ENCODE measurements at places on chromosomes 7 and 10. TPM values are rescaled to one million over a fixed set of nuclear protein-coding genes. Genes with fewer than 3 reads are reported as not detected.

Gene RPEL1
- 0.08 TPM for total RNA-seq

Gene ZPBP
- not detected for total RNA-seq

Gene SPDYE16
- not detected for total RNA-seq

Gene ABCA13
- total RNA-seq: 0.29 TPM

Gene GNAT3
- total RNA-seq: not detected

Gene ERVW-1
- total RNA-seq: not detected

Gene C10orf143
- total RNA-seq: 1.3 TPM

Gene NFE2L3
- total RNA-seq: 34.1 TPM

Gene GATA3
- 0.21 TPM for total RNA-seq

Gene SAMD9
- total RNA-seq: 24.0 TPM

DNA sequence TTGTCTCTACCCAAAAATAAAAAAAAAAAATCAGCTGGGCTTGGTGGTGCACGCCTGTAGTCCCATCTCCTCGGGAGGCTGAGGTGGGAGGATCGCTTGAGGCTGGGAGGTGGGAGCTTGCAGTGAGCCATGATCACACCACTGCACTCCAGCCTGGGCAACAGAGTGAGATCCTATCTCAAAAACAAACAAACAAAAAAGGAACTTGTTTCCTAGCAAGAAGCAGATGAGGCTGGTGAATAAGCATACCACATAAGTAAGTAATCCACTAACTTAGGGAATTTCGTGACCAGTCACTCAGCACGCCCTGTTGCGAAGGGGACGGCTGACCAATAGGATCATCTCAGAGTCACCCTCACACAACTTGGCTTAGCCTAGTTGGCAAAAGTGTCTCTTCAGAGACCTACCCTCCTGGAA is 64.6 kb downstream of the CUX1 start:
- peak; percentile 84 for DNase-seq

DNA sequence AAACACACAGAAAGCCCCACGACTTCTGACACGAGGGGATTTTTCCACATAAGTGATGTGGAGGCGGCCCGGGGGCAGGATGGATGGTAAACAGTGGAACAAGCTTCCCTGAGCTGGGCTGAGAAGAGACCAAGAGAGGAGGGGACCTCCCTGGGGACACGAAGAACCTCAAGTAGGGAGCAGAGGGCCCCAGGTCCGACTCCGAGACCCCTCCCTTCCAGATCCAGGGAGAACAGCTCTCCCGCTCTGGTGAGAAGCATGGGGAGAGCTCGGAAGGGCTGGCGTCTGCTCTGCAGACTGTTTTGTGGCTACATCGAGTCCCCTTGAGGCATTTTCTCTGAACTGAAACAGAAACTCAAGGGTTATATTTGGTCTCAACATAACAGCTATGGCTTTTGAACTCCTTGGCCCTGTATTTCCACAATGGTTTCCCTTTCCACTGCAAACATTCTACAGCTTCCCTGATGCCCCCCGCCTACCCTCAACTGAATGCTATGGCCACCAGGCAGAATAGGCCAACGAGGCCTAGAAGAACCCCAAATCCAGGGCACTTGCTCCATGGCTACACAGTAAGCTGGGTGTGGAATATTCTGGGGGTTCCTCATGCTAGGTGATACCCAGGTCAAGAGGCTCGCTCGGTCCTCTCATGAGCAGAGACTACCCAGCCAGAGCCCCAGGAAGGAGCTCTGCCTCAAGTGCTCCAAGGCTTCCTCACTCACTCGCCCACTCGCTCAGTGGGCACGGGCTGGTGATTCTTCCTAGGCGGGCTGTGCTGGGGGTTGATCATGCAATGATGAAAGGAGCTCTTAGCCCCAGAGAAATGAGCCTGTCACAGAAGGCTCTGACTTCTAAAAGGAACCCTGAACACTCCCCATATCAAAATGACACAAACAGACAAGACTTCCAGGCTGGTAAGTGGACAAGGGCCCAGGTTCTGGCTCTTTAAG is 47.5 kb downstream of the FAM53B start:
- DNase-seq: no peak

DNA sequence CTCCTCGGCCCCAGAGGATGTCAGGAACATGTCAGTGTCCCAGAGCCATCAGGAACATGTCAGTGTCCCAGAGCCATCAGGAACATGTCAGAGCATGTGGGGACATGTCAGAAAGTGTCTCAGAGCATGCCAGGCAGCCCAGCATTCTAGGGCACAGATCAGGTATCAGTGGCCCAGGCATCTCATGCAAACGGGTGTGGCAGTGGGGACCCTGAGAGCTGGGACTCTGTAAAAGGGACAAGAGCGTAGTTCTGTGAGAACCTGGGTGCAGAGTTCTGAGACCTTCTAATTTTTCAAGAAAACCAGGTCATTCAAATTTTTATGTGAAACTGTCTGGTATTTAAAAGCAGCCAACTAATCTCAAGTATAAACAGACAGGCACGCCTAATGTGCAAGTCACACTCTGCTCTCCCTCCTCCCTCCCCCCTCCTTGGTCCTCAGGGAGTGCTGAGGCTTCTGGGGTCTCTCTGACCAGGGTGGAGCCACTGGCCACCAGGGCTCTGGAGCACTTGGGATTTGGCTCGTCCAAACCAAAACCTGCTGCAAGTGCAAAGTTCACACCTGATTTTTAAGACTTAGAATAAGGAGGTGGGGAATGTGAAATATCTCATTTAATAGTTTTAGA is 64.6 kb downstream of the ALOX5 start:
- DNase-seq: no peak

DNA sequence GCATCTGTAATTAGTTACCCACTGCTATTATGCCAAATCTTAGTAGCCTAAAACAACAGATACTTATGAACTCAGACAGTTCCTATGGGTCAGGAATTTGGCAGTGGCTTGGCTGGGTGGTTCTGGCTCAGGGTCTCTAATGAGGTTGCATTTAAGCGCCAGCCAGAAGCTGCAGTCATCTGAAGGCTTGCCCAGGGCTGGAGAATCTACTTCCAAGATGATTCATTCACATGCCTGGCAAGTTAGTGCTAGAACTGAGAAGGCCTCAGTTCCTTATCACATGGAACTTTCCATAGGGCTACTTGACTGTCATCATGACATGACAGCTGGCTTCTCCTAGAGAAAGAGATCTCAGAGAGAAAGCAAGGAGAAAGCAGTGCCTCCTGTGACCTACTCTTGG is 121.3 kb downstream of the AVL9 start:
- DNase-seq: peak; percentile 48

GRCh38 chr10:102523250-102524029 is 19.7 kb downstream of the SUFU start:
- no peak for DNase-seq

GRCh38 chr7:98137134-98137825 is 30.6 kb downstream of the LMTK2 start:
- no peak for DNase-seq

- DNase-seq: peak; percentile 40
Observed at GRCh38 chr10:90847436-90847835, 10.4 kb downstream of the HTR7 start.

GRCh38 chr7:77877791-77878190 is 79.2 kb downstream of the PHTF2 start:
- DNase-seq: no peak

- no peak for DNase-seq
Observed at GRCh38 chr10:123409884-123410283, 255.7 kb downstream of the BUB3 start.

GRCh38 chr10:116769368-116769767 is 27.0 kb upstream of the HSPA12A start:
- no peak for DNase-seq

- no peak for DNase-seq
Observed at GRCh38 chr7:150955519-150956394, 22.4 kb downstream of the KCNH2 start.

- DNase-seq: no peak
Observed at GRCh38 chr10:124959564-124959963, 17.6 kb downstream of the ZRANB1 start.

GRCh38 chr7:36497775-36498174 is 108.1 kb downstream of the ANLN start:
- no peak for DNase-seq

DNA sequence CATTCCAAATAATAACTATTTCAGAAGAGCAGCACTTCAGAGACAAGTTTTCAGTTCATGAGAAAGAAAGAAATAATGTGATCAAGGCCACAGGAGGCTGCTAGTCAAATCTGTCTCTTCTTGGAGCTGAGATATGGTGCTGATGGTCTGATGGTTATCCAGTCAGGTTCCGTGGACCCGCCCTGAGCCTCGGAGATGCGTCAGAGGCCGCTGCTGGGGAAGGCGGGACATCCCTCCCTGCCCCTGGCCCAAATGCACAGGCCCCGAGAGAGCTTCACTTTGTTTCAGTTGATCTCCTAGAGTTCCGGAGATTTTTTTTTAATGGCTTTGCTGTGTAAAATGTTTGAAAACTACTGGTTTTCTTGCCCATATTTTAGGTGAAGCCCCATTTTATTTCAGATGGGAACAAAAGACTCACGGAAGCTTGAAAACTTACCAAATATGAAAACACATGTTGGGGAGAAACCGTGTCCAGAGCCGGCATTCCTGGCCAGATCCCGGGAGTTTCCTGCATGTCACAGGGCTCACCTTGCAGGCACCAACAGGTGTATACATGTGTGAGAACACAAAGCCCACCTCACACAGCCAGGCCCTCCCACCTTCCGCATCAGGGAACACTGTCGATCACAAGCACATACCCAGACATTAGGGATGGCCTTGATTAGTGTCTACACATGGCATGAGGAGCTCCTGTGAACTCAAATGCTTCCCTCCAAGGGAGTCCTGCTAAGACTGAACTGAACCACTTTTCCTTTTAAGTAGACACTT is 499.0 kb downstream of the TCERG1L start:
- no peak for DNase-seq

GRCh38 chr10:29050081-29050480 is 238.8 kb upstream of the LYZL1 start:
- DNase-seq: no peak

- DNase-seq: no peak
Observed at GRCh38 chr10:76735866-76736265, 901.7 kb downstream of the KCNMA1 start.

- DNase-seq: no peak
Observed at GRCh38 chr7:153091477-153091876, 331.9 kb downstream of the ACTR3B start.

DNA sequence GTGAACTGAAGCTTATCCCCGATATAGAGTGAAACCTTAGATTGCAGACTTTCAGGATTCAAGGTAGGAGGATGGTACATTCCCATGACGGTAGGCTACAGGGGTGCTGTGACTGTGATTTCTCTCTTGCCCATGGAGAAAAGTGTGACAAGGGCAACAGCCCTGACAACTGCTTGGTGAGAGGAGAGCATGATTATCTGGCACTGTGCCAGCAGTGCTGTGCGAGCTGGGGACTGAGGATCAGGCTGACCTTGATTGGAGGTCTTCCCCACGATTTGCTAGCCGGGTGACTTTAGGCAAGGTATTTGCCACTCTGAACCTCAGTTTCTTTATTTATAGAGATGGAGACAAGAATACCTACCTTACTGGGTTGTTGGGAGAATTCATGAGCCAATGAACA is 229.5 kb downstream of the PTEN start:
- DNase-seq: no peak

- no peak for DNase-seq
Observed at GRCh38 chr10:13648425-13648824, 61.7 kb downstream of the PRPF18 start.

DNA sequence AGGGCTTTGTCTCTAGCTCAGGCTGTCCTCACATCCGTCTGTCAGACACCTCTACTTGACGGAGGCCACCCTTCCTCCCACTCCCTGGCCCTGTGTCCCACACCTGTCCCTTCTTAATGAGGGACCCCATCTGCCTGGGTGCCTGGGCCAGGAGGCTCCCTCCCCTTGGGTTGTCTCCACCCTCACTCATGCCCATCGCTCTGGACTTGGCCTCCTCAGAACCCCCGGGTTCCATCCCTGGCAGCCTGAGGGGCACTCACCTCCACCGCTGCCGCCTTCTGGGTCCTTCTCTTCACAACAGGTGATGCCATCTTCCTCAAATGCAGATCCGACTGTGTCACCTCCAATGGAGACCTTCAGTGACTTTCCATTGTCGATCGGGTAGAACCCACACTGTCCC is 20.2 kb upstream of the GJD4 start:
- DNase-seq: no peak

GRCh38 chr7:65379318-65379717 is 5.7 kb downstream of the ZNF92 start:
- DNase-seq: no peak

GRCh38 chr10:59622320-59623132 is 87.1 kb downstream of the SLC16A9 start:
- peak; percentile 40 for DNase-seq

- DNase-seq: no peak
Observed at GRCh38 chr10:95353123-95353522, 62.3 kb upstream of the PDLIM1 start.

DNA sequence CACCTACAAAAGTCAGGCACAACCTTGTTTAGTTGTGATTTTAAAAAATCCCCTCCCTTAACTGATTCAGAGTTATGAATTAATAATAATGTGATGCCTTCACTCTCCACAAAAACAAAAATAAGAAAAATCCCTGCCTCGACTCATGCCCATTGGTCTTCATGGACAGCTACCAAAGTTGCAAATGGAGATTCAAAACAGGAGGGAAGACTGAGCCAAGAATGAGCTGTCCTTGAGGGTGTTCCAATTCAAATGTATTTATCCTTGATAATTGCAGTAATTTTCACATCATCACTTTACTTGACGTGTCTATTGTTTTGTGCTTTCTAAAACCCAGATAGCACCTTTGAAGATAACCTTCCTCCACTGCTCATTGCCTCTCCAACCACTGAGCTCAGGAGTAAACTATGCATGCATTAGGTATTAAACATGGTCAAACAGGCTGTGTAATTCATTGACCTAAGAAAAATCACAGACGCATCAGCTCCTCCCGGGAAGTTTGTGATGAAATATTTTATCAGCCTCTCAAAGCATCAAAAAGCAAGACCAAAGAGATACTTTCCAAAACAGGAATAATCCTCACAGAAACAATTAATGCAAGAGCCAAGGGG is 712.7 kb upstream of the IGFBP3 start:
- no peak for DNase-seq

DNA sequence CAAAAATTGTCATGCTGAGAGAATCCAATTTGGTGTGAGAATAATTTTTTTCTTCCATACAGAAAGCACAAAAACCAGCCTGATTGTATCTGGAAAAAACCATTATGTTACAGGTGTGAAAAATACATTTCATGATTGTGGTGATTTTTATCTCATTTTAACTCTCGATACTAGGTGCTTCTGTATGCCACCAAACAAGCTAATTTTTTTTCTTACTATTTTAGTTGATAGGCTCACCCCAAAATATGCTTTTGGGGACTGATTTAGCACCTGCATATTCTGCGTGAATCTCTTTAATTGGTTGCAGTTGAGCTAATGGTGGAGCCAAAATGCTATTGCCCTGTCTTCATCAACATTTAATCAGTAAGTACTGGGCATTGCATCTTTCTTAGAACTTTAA is 1.9 kb downstream of the DMTF1 start:
- no peak for DNase-seq

DNA sequence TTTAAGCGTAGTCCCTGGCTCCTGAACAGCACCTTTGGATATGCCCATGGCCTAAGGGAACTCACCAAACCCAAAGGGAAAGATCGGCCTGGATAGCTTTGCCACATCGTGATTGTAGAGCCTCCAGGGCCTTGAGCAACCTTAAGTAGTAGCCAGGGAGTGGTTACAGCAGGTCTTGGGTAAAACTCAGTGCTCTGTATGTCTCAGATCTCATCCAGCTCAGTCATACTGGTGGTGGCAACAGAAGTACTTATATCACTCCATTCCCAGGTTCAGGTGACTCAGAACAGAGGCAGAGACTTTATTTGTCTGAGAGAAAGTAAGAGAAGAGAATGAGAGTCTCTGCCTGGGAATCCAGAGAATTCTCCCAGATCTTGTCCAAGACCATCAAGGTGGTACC is 39.1 kb upstream of the AASS start:
- DNase-seq: no peak

Data from H4 (cell line).